Left ventricle myocardium inferior (tissue), 1 donor: ENCODE measurements at places on chromosomes 11 and 22. TPM values are rescaled to one million over a fixed set of nuclear protein-coding genes. Genes with fewer than 3 reads are reported as not detected.

GRCh38 chr22:40720538-40721256, 41.4 kb downstream of the MCHR1 start:
- H3K27me3 ChIP-seq = no peaks in the 10 kb centered on the region
- no peak overlapping the region for H3K27ac ChIP-seq
- no peak overlapping the region for H3K4me3 ChIP-seq
- peaks cover 9% of the 10 kb centered on the region for H3K4me1 ChIP-seq
- DNase-seq = no peak

DNA sequence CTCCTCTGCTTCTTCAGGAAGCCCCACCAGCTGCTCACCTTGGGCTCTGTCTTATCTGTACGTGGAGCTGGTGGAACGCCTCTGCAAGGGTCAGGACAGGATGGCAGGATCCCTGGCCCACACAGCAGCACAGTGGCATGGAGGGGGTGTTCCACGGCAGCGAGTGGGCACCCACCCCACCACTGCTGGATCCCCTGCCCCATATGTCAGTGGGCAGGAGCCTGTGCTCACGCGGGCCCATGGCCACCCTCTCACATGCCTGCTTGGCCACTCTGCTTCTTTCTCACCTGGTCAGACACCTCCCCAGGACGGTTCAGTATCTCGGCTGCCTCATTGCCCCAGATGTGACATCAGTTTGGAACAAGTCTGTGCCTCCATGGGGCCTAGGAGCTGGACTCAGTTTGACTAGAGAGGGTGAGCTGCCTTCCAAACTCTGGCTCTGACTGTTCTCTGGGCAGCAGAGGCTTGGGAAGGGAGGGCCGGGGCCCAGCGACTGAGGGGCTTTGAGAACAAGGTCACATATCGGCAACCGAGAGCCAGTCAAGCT, 98.1 kb upstream of the LMO1 start:
- peaks cover 10% of the 10 kb centered on the region for H3K27me3 ChIP-seq
- no peak overlapping the region for H3K27ac ChIP-seq
- no peaks in the 10 kb centered on the region for H3K36me3 ChIP-seq
- no peak overlapping the region for H3K4me3 ChIP-seq
- H3K4me1 ChIP-seq = no peaks in the 10 kb centered on the region

The CTSF gene
- 48.6 TPM for total RNA-seq

GRCh38 chr11:47571895-47572294, 6.5 kb downstream of the PTPMT1 start:
- peaks cover 36% of the 10 kb centered on the region for H3K4me1 ChIP-seq
- H3K4me3 ChIP-seq = no peak overlapping the region
- DNase-seq = no peak
- peak overlapping the region; percentile 62 for H3K27ac ChIP-seq

GRCh38 chr11:123249354-123249753, 54.3 kb upstream of the CLMP start:
- no peaks in the 10 kb centered on the region for H3K36me3 ChIP-seq
- peaks cover 5% of the 10 kb centered on the region for H3K4me1 ChIP-seq
- H3K4me3 ChIP-seq = no peak overlapping the region
- DNase-seq = no peak
- peaks cover 14% of the 10 kb centered on the region for H3K27me3 ChIP-seq

DNA sequence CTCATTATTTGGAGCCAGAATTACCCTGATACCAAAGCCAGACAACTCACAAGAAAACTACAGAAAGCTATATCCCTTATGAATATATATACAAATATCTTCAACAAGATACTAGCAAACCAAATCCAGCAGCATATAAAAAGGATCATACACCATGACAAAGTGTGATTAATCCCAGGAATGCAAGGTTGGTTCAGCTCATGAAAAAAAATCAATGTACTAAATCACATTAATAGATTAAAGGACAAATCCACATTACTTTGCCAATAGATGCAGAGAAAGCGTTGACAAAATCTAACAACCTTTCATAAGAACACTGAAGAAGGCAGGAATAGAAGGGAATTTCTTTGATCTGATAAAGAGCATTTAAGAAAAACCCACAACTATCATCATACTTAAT, 50.4 kb upstream of the TEAD1 start:
- H3K4me1 ChIP-seq = no peaks in the 10 kb centered on the region
- no peak overlapping the region for H3K27ac ChIP-seq
- no peaks in the 10 kb centered on the region for H3K36me3 ChIP-seq
- H3K4me3 ChIP-seq = no peak overlapping the region

DNA sequence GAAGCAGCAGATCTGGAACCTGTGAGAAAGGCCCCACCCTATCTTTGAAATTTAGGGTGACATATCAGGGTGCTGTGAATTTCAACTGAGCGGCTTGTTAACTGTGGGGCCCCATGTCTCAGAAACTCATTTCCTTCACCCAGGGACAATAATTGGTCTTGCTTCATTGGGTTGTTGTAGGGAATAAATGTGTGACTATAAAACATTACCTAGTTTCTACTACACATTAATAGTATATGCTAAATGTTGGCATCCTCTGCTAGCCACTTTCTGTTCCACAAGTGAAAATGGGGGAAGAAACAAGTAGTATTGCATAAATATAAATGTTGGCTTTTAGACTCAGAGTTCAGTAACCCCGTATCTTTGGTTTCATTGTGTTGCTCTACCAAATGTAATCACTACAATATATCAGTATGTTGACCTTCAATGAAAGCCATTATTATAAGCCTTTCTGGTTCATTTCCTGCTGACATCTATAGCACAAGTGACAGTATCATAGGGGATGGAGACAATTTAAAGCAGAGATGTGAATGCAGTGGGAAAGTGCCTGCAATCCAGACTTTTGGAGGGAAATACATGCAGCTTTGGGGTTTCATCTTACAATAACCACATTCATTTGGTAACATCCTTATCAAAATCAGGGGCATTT, 905.5 kb upstream of the RAG2 start:
- no peak overlapping the region for H3K4me3 ChIP-seq
- H3K27ac ChIP-seq = no peak overlapping the region
- no peaks in the 10 kb centered on the region for H3K4me1 ChIP-seq
- H3K36me3 ChIP-seq = no peaks in the 10 kb centered on the region

The WBP2NL gene
- total RNA-seq = 0.22 TPM

GRCh38 chr11:34351687-34352469, 5.9 kb downstream of the ABTB2 start:
- H3K4me1 ChIP-seq = peaks cover 60% of the 10 kb centered on the region
- H3K27me3 ChIP-seq = peaks cover 35% of the 10 kb centered on the region
- DNase-seq = no peak
- H3K36me3 ChIP-seq = no peaks in the 10 kb centered on the region
- H3K4me3 ChIP-seq = no peak overlapping the region

GRCh38 chr11:31795706-31796498, 15.2 kb downstream of the PAX6 start:
- H3K27me3 ChIP-seq = peaks cover 84% of the 10 kb centered on the region
- H3K27ac ChIP-seq = no peak overlapping the region
- H3K4me1 ChIP-seq = peaks cover 30% of the 10 kb centered on the region
- DNase-seq = no peak
- H3K4me3 ChIP-seq = no peak overlapping the region
